Fibroblast of skin of right quadriceps (primary cell): ENCODE measurements at places on chromosomes 3 and 15.

DNA sequence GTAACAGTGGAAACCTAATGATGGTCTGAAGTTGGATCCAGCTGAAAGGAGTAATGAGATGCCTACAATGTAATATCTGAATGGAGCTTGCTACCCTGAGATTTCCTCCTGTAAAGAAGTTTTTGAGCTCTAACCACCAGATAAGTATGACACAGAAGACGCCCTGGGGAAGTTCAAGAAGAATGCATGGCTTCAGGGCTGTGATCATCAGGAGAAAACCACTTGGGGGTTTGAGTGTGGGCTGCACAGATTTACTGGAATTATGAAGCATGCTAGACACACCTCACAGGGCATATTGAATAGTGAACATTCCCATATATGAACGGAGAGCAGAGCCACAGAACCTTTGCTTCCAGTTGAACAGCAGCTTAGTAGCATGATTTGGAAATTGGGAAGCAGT lies 10.6 kb upstream of the CCDC80 start:
- DNase-seq: peak; percentile 97

GRCh38 chr3:112020674-112021085 lies 13.9 kb upstream of the TMPRSS7 start:
- no peak for DNase-seq

- no peak for DNase-seq
Measured at GRCh38 chr3:50708620-50709019, 33.9 kb downstream of the DOCK3 start.

DNA sequence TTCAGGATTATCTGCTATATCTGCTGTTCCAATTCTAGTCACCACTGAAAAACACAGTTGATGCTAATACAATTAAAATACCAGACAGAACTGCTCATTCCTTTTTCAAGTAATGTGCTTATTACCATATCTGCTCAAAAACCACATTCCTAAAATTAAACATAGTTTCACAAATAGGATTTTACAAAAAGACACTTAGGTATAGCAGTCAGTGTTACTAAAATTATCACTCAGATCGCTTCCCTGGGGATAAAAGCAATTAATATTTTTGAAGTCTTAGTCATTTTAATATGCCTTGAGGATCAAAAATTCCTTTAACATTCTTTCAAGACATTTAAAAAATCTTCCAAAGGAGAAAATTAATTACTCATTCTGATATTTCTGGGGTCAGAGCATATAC lies 71.5 kb downstream of the RAD18 start:
- peak; percentile 89 for DNase-seq

DNA sequence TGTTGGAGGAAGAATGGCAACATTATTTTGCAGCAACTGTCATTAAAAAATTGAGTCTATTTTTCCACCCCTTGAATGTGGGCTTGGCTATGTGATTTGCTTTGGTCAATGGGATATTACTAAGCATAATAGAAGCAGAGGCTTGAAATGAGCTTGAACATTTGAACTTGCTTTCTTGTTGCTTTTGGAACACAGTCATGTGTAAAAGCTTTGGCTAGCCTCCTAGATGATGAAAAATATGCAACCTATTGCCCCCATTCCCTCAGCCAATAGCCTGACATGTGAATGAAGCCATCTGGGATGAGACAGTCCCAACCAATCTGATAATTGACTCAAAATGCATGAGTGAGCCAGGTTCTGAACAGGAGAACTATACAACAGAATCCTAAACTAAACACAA lies 78.4 kb downstream of the PLSCR2 start:
- peak; percentile 79 for DNase-seq

DNA sequence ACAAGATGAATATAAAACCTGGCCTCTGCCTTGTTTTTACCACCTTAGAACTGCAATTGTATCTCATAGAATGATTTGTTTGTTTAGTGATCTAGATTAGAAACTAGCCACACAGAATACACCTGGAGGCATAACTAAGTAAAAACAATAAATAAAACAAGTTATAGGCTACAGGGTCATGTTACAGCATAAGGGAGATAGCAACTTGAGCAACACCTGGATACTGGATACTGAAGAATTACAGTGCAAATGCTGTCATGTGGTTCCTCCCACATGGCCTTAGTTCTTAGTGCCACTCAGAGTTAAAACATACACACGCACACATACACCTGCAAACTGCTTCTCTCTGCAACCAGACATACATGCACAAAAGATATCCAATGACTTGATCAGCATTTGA lies 563.4 kb upstream of the DPPA4 start:
- no peak for DNase-seq

DNA sequence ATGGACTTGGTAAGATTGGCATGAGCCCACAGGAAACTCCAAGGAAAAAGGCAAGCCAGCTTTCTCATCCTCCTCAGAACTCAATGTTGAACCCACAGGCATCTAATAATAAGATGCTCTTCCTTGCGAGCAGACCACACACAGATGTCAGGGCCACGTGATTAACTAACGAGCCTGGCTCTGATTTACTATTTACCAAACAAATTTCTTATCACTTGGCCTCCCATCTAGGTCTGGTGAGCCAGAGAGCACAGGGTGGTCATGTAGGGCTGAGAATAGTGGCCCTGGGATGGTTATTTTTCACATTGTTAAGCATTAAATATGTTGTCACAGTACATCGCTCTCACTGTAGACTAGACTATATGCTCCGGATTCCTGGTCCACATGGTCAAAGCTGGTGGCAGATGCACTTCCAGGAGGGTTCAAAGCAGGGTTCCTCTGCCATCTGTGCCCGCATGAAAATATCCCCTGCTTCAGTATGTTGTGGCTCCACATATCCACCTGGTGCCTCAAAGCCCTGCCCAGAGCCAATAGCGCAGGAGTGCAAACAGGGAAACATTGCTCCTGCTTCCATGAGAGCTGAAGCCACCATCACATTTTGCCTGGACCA lies 472.5 kb upstream of the WNT5A start:
- no peak for DNase-seq

DNA sequence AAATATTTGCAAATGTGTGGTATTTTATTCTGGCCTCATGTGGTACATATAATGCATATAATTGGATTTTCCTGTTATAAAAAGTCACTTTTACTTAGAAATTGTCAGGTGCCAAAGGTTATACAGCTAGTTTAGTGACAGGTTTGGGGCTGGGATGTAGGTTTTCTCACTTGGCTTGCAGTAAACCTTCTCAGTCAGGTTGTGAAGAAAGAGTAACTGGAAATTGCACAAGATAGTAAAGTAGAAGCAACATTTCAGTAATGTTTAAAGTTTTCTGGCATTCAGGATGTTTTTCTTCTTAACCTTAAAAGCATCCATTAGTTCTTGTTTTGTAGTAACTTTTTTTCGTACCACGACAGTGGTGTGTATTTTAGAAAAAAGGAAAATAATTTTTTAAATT lies 53.9 kb downstream of the MEF2A start:
- peak; percentile 10 for DNase-seq

DNA sequence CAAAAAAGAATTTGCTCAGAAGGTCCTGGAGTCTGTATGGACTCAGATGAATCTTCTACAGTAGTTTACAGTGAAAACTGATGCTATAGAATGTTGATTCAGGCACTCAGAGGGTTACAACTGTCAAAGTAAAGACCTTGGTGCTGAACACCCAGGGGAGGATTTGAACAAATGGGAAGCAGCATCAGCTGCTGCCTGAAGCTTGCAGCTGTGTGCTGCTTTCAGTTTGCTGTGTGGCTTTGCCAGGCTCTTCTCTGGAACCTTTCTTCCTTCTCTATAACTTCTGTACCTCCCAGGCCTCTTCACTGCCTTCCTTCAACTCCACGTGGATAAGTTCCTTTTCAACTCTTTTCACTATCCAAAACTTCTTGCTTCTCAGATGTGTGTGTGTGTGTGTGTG lies 214.2 kb downstream of the GRM7 start:
- no peak for DNase-seq

GRCh38 chr15:96849271-96849900 lies 518.9 kb downstream of the NR2F2 start:
- no peak for DNase-seq

DNA sequence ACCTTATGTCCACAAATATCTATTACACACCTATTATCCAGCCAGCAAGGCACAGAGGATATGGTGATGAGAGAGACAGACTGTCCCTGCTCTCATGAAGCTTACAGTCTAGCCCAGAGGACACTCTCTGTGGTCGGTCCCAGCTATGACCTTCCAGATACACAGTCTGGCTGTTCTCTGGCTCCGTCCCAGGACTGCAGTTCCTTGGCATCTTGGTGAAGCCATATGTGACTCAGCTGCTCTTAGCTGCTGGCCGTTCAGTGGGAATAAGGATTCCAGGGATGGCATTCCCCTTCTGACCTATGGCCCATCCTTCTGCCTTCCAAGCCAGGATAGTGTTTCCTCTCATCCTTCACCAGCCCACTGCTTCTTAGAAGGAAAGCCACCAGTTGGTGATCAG lies 30.8 kb downstream of the MEX3B start:
- DNase-seq: peak; percentile 5

DNA sequence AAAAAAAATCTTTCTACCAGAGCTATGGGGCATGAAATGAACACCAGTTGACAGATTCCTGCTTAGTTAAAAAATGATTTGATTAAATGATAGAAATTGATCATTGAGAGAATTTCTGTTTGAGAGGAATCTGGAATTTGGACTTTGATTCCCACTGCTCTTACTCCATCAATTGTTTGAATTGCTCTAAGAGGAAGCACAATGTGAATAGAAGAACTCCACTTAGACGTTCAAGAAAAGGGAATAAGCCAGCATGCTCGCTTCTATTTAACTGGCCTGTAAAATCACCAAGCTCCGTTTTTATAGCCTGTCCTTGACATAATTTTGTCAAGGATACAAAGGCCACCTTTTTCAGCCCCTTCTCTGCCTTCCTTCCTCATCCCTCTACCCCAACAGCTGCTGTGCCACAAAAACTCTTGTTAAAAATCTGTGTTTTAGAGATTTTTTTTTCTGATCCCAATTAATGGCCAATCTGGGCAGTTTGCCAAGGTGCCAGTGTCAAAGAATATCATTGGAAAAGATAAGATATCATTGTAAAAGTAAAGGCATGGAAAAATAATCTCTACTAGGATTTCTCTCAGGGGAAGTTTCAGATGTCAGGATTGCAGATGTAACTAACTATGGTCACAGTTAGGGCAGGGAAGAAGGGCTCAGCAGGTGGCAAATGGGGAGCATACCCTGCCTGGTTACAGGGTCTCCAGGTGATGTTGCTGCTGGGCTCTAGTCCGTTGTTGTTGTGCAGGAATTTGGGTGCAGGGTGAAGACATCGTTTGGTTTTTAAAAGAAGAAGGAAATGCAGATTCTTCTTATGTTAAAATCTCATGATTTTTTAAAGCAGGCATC lies 301.8 kb upstream of the PDZRN3 start:
- no peak for DNase-seq

DNA sequence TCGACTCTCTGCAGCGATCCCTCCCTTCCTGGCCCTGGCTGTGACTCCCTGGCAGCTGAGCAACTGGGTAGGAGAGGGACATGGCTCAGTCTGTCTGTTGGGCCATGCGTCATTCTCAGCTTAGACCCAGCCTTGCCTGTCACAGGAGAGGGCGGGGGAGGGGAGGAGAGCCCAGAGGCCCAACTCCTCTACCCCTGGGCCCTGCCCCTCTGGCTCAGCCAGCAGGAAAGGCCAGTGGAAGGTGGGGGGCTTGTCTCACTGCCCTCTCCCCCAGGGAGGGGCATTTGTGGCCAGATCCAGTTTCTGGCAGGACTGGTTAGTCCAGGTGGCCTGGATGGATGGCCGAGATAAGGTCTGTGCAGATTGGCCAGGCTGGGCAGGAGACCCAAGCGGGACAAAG lies 31.6 kb downstream of the DNAJB8 start:
- no peak for DNase-seq

DNA sequence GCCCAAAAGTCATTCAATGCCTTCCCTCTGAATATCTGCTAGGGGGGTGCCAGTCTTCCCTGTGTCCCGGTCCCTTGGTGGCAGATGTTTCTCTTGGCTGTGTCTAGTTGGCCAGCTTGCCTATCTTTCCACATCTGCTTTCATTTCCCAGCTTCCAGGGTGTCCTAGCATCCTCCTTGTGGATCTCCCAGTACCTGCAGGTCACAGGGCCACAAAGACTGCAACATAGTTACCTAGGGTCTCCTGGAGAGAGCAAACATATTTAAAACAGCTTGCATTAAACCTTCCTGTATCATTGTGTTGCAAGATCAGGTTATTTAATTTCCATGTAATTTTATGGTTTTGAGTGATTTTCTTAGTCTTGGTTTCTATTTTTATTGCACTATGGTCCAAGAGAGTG lies 400.1 kb downstream of the GRM7 start:
- DNase-seq: no peak

- peak; percentile 32 for DNase-seq
Measured at GRCh38 chr15:31327669-31328427, 1.2 kb downstream of the KLF13 start.

DNA sequence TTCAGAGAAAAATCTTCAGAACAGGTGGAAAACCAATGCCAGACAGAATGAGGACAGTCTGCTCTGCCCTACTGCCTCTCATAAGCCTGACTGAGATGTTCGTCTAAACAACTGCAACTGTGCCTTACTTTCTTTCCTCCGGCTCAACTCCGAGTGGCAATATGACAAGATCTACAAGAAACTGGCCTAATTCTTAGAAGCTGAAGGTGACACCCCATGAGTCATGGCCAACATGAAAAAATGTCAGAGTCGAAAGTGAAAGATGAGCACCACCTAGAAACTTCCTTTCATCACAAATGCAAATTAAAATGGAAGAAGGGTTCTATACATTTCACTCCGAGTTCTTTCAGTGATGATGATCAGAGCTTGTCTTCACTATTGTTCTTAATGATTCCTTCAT lies 12.9 kb downstream of the PCYT1A start:
- DNase-seq: no peak

DNA sequence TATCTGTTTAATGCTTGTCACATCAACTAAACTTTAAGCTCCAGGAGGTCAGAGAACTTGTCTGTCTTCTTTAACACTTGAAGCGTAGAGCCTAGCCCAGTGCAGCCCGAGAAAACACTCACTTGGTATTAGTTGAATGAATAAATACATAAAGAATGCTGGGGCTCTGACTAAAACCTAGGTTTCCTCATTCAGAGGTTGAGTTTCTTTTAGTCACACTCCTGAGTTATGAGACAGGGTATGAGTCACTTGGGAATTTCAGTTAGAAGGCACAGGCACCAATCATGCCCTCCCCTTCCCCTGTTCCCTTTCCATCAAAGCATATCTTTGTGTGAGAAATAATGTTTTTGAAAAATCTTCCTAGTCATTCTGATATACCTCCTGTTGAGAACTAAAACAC lies 589.8 kb upstream of the DPPA4 start:
- peak; percentile 96 for DNase-seq

- no peak for DNase-seq
Measured at GRCh38 chr15:90547540-90547939, 17.8 kb downstream of the CRTC3 start.

GRCh38 chr3:33982269-33982798 lies 183.9 kb downstream of the PDCD6IP start:
- peak; percentile 13 for DNase-seq

- DNase-seq: no peak
Measured at GRCh38 chr3:135159681-135160247, 364.7 kb downstream of the EPHB1 start.

DNA sequence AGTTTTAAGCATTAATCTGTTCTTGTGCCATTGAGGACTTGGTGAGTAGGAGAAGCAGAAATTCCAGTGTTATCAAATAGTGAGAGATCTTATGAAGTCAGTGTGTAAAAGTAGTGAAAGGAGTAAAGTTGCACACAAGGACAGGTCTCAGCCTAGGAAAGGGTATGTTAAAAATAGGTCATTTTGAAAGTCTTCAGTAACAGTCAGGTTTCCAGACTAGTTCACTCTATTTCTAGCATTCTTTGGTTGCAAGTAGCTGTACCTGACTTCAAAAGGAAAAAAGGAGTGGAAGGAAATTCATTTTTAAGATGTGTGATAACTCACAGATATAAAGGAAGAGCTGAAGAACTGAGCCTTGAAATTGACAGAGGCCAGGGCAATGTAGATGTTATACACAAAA lies 250.1 kb upstream of the SATB1 start:
- DNase-seq: no peak
